Spinal cord (tissue), 10 donors: ENCODE measurements at places on chromosomes 16 and 17.
A peak's percentile ranks its signal among the peaks of the same experiment; 100 is the strongest.

DNA sequence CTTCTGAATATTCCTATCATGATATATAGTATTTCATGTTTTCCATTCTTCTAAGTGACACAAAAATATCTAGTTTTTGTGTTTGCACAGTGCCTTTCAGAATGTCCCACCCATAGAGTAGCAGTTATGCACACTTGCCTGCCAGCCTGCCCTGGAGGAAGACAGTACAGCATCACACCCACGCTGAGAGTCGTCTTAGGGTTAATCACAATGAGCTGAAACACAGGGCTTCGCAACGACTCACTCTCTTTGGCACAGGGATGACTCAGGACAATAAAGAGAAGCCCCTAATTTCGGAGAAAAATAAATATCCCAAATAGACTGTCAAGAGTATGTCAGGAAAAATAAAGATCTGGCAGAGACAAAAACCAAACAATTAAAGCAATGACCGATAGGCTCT is 11.6 kb upstream of the NDUFAB1 start:
- DNase-seq = no peak

GRCh38 chr16:70746040-70746707 is 54.8 kb downstream of the VAC14 start:
- DNase-seq = no peak

- no peak for DNase-seq
Measured at GRCh38 chr17:65013613-65014391, 42.7 kb downstream of the GNA13 start.

DNA sequence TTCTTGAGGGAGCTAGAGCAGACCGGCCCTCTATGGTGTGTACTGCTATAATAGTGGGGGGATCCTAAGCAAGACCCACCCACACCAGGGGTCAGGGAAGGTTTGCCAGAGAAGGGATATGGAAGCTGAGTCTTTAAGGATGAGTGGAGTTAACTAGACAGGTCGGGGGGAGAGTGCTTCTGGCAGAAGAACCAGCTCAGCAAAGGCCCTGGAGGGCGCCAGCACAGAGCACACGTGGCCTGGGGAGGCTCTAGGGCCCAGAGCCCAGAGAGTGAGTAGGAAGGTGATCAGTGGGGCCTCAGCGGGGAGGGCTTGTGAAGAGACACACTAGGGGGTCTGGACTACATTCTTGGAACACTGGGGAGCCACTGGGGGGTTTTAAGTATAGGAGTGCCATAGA is 21.1 kb downstream of the NGFR start:
- no peak for DNase-seq

DNA sequence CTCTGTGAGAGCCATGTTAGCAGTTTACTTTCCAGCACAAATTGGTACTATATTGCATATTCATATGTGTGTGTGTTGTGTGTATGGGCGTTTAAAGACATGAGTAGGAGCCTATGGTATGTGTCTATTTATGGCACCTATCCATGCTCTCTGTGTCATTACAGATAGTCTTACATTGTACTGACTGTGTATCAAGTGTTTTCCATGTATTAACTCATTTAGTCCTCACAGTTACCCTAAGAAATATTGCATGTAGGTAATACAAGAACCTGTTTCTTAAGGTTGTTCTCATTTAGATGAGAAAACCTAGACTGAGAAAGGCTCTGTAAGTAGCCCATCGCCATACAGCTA is 1.6 kb downstream of the ALG1 start:
- no peak for DNase-seq

GRCh38 chr17:17851103-17852002 is 14.6 kb upstream of the SREBF1 start:
- DNase-seq = no peak

GRCh38 chr17:80961541-80962330 is 29.9 kb upstream of the CHMP6 start:
- no peak for DNase-seq

GRCh38 chr16:84648595-84649510 is 542 bp downstream of the KLHL36 start:
- peak; percentile 34 for DNase-seq

DNA sequence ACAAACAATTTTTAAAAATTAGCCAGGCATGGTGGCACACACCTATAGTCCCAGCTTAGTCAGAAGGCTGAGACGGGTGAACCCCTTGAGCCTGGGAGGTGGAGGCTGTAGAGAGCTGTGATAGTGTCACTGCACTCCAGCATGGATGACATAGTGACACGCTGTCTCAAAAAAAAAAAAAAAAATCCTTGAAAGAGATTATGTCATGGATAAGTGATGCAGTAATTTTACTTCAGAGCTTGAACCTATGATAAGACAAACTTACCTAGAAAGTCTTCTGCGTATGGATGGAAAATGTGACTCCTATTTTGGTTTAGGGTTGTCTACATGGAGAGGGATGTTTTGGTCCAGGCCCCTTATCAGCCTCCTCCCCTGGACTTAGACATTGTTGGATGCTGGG is 51.8 kb downstream of the ELAC2 start:
- DNase-seq = no peak

GRCh38 chr17:74408262-74408661 is 23.6 kb upstream of the GPRC5C start:
- no peak for DNase-seq

GRCh38 chr17:78595135-78595810 is 18.1 kb upstream of the DNAH17 start:
- no peak for DNase-seq

DNA sequence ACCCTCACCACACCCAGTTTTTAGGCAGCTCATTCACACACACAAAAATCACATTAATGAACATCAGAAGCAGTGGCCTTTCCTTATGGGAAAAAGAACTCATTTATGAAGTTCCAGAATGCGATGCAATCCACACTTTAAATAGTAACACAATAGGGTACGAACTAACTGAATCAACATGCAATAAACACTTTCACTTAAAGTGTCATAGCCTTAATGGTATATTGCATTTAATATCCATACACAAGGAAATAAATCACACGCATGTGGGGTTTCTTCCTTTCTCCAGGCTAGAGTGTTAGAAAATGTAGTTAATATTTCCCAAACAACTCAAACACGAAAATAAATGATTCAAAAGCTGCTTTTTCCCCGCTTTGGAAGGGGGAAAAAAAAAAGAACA is 19.7 kb downstream of the ADCY9 start:
- DNase-seq = no peak

DNA sequence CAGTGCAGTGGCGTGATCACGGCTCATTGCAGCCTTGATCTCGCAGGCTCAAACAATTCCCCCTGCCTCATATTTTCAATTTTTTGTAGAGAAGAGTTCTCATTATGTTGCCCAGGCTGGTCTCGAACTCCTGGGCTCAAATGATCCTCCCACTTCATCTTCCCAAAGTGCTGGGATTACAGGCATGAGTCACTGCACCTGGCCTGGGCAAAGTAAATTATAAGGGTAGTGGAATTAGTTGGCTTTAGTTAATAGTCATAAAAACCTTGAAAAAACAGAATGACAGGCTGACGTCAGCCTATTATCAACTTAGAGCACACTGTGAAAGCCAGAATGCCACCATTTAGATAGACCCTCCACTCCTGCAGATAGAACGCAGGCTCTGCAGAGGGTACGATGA is 43.5 kb upstream of the B4GALNT2 start:
- no peak for DNase-seq

DNA sequence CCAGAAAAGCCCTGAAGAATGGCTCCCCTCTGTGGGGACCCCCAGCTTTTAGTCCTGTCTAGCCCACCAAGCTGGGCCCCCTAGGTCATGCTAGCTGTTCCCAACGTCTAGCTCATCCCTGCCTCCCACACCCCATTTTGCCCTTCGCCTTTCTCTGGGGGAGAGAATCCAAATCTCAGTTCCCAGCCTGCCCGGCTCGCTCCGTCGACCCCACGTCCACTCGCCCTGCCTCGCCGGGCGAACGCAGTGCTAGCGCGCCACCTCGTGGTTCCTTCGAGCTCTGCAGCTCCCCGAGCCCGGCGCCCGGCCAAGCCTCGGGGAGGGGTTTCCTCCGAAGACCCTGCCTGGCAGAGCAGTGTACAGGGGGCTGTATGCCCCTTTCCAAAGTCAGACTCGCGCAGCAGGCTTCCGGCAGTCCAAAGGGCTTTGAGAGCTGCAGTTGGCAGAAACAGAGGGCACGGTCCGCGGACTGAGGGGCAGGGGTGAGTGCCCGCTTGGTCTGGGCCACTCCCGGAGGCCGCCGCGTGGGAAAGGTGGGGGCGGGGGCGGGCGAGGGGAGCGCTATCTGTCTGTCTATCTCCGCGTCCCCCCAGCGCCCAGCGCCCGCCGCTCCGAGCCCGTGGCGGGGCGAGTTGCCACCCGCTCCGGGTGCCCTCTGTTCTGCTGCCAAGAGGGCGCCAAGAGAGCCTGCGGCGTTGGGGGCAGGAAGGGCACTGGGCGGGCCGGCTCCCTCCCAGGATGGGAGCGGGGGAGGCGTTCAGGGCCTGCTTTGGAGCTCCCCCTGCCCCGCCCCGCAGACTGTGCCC is 1.7 kb upstream of the DLX3 start:
- no peak for DNase-seq

DNA sequence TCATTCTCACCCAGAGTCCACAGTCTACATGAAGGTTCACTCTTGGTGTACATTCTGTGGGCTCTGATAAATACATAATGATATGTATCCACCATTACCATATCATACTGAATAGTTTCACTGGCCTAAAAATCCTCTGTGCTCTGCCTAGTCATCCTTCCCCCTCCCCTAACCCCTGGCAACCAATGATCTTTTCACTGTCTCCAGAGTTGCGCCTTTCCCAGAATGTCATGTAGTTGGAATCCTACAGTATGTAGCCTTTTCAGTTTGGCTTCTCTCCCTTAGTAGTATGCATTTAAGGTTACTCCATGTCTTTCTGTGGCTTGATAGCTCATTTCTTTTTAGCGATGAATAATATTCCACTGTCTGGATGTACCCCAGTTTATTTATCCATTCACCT is 101.3 kb downstream of the NOG start:
- no peak for DNase-seq

- no peak for DNase-seq
Measured at GRCh38 chr16:85757341-85757822, 6.5 kb upstream of the C16orf74 start.

DNA sequence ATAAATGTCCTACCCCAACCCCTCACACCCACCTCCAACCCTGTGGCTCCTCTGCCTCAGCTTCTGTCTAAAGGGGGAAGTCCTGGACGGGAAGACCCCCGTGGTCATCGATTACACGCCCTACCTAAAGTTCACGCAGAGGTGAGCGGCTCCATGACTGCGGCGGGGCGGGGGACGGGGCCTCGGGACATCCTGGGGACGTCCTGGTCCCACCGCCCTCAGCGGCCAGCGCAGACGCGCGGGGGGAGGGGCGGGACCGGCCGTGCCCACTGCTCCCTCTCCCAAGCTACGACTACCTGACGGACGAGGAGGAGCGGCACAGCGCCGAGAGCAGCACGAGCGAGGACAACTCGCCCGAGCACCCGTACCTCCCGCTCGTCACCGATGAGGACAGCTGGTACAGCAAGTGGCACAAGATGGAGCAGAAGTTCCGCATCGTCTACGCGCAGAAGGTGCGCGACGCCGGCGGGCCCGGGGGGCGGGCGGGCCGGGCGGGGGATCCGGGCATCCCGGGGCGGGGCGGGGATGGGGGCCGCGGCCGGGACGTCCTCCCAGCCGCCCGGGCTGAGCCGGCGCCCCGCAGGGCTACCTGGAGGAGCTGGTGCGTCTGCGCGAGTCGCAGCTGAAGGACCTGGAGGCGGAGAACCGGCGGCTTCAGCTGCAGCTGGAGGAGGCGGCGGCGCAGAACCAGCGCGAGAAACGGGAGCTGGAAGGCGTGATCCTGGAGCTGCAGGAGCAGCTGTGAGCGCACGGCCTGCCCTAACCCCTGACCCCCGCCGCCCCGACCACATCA is 6.7 kb downstream of the RUNDC3A start:
- DNase-seq = peak; percentile 56

- peak; percentile 61 for DNase-seq
Measured at GRCh38 chr16:30786115-30786935, 680 bp downstream of the ZNF629 start.

DNA sequence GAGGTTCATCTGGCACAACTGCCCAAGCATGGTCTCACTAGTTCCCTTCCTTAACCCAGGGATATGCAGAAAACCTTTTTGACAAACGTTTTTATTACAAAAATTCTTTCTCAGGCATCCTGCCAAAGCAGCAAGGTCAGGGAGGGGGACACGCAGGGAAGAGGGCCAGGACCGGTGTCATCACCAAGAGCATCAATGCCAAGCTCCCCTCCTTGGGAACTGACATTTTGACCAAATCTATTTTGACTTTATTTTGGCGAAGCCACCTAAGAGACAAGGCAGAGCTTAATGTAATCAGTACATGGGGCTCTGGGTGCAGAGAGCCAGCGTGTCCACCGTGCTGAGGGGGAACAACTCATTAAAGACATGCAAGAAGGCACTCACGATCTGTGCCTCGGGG is 265.2 kb downstream of the CBLN1 start:
- no peak for DNase-seq

DNA sequence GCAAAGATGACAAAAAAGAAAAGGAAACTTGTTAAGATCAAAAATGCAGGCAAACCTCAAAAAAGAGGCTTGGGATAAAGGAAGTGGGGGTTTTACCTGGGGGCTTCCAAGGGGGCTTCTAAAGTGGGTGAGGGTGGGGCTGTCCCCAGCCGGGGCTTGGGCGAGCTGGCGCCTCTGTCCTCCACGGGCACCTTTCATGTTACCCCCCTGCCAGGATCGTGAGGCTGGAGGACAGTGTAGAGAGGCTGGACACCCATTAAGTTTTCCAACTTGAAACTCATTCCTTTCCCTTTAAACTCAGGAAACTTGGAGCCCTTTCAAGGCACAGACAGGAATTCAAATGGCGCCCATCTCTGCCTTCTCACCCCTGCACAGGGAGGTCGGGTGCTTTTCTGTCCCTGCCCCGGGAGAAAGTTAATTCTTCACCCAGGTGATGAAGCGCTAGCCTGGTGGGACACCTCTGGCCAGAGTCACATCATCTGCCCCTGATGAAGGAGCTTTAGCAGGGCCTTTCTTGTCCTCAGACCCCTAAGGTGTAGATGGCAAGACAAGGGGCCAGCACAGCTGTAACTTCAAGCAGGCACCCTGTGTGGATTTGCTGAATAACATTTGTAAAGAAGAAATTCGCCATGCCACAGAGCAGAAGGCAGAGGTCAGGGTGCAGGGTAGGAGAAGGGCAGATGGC is 87.3 kb downstream of the C16orf78 start:
- DNase-seq = no peak

GRCh38 chr17:13415871-13416416 is 185.8 kb downstream of the HS3ST3A1 start:
- DNase-seq = no peak

- DNase-seq = no peak
Measured at GRCh38 chr16:85823328-85823920, 23.9 kb downstream of the COX4I1 start.

- no peak for DNase-seq
Measured at GRCh38 chr16:84026606-84027005, 16.0 kb downstream of the SLC38A8 start.

DNA sequence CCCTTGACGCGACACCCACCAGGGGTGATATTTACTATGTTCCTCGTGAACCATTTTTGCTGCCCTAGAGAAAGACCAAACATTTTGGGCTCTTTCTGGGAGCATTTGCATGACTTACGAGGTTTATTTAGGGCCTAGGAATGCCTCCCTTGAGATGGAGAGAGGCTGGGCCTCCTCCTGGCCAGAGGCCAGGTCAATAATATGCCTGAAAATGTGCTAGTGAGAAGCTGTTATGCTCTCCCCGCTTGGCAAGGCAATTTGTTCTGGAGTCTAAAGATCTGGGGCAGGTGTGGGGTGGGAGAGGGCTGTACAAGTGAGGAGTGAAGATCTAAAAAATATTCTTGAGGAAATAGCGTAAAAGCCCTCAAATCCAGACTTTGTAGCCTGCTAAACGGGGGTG is 587.3 kb upstream of the CDH5 start:
- DNase-seq = no peak
